ENCODE measurements at places on chromosomes 3 and 15.

- no peak for DNase-seq
These were observed 3.3 kb upstream of the RNF13 start for GRCh38 chr3:149809699-149810098.

- no peak for DNase-seq
These were observed 1096.3 kb upstream of the CFAP20DC start for GRCh38 chr3:60146121-60146520.

GRCh38 chr15:39127925-39128617 is 452.8 kb upstream of the THBS1 start:
- DNase-seq = peak; percentile 83

GRCh38 chr15:98144388-98144787 is 183.9 kb downstream of the ARRDC4 start:
- no peak for DNase-seq

GRCh38 chr3:11335056-11335608 is 62.9 kb downstream of the ATG7 start:
- peak; percentile 55 for DNase-seq

All from SW480 (cell line).